Ascending aorta (tissue), 2 donors: ENCODE measurements at places on chromosomes 5 and 9. TPM values are rescaled to one million over a fixed set of nuclear protein-coding genes. Genes with fewer than 3 reads are reported as not detected.
A peak's percentile ranks its signal among the peaks of the same experiment; 100 is the strongest.

MAMDC2 gene
- total RNA-seq = 3.4 TPM

DOCK2 gene
- 33.1 TPM for total RNA-seq

CSNK1G3 gene
- 28.5 TPM for total RNA-seq

DDX4 gene
- total RNA-seq = not detected

IFNE gene
- total RNA-seq = not detected

MARCOL gene
- not detected for total RNA-seq

- DNase-seq = no peak
- no peak overlapping the region for H3K4me3 ChIP-seq
- no peaks in the 10 kb centered on the region for H3K4me1 ChIP-seq
These were observed 90.4 kb upstream of the SV2C start for GRCh38 chr5:75992753-75993152.

DNA sequence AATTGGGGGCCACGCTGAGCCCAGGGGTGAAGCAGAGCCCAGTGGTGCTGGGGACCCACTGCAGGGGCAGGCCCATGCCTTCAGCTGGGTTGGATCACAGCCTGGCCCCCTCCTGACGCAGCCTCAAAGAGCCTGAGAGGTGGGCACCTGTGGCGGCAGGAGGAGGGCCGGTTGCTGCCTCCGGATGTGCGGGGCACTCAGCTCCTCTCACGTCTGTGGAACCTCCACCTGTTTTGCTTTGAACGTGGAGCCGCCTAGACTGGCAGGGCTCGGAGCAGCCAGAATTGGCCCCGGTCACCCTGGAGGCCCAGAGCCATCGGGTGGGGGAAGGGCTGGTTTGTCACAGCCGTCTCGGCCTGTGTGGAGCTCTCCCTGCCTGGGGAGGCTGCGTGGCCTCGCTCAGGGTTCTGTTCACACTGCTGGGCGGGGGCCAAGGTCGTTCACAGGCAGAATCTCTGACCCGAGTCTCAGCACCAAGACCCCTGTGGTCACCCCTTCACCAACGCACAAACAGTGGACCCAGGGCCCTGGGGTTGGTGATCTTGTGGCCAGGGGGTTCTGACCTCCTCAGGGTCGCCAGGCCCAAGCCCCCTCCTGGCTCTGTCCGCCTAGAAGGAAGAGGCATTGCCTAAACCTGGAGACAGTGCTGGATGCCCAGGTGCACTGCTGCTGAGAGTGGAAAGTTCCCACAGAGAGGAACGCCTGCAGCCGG lies 9.2 kb upstream of the SLC9A3 start:
- no peak overlapping the region for H3K4me3 ChIP-seq
- peaks cover 3% of the 10 kb centered on the region for H3K27me3 ChIP-seq
- DNase-seq = no peak
- no peaks in the 10 kb centered on the region for H3K36me3 ChIP-seq

- no peak overlapping the region for H3K27ac ChIP-seq
- H3K4me1 ChIP-seq = no peaks in the 10 kb centered on the region
These were observed 333.9 kb upstream of the SEMA6A start for GRCh38 chr5:116908537-116908936.

DNA sequence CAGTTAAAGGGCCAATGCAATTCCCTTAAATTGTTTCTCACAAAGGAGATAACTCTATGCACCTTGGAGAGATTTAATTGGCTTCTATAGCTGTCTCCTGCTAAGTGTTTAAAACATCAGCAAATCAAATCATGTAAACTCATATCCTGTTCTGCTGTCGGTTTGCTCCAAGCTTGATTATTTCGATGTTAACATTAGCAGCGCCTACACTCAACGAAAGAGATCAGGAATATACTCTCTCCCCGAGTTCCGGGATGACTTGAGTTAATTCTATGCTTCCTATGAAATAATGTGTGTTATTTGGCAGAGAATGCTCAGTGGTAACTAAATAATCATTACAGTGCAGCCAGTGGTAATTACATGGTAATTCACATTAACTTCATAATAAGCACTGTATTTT lies 338.6 kb downstream of the EBF1 start:
- peaks cover 2% of the 10 kb centered on the region for H3K4me1 ChIP-seq
- no peak overlapping the region for H3K27ac ChIP-seq
- no peaks in the 10 kb centered on the region for H3K27me3 ChIP-seq
- DNase-seq = no peak
- H3K4me3 ChIP-seq = no peak overlapping the region

GRCh38 chr9:35515766-35516165 lies 25.9 kb downstream of the RUSC2 start:
- no peaks in the 10 kb centered on the region for H3K27me3 ChIP-seq
- peak overlapping the region; percentile 94 for H3K27ac ChIP-seq
- peaks cover 85% of the 10 kb centered on the region for H3K4me1 ChIP-seq
- peaks cover 3% of the 10 kb centered on the region for H3K36me3 ChIP-seq
- H3K4me3 ChIP-seq = no peak overlapping the region
- DNase-seq = no peak

DNA sequence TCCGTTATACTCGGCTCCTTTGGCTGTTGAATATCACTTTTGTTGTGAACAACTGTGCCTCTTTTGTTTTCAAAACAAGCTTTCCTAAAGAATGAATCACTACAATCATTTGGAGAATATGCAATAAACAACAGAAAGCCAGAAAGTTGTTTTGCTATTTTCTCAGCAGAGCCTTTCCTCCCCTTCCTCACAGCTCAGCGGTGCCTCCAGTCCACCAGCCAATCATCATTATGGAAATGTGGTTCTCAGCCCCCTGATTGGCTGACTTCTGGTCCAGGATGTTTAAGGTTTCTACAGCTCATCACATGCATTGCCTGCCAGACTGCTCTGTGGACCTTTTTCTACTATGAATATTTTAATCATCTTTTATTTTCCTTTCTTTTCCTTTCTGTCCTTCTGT lies 9.1 kb upstream of the ZNF608 start:
- H3K4me3 ChIP-seq = no peak overlapping the region
- H3K4me1 ChIP-seq = no peaks in the 10 kb centered on the region
- no peaks in the 10 kb centered on the region for H3K27me3 ChIP-seq
- no peak for DNase-seq

DNA sequence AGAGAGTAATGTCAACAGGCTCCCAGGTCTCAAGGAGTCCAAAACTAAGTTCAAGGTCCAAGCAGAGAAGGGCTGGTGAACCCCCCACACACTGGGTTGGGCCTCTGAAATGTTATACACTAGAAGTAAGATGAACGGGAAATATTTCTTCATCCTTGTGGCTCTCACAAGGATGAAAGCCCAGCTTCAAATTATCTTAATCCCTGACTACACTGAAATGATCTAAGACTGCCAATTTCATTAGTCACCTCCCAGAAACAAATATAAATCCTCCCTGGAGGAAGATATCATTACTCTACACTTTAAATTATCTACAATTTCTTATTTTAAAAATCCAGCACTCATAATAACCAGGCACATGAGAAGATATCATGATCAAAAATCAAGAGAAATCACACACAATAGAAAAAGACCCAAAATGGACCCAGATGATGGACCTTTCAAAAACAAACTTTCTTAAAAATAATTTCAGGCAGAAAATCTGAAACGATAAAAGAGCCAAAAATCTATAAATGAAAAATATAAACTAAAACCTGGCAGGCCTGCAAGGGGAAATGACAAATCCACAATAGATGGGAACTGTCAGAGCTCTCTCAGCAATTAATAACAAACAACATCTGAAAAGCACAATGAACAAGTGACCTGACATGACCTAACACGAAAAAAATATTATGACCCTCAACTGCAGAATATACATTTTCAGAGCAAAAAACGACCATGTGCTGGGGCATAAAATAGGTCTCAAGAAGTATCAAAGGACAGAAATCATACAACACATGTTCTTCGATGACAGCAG lies 117.4 kb downstream of the GPR21 start:
- no peak overlapping the region for H3K4me3 ChIP-seq
- no peak for DNase-seq
- no peaks in the 10 kb centered on the region for H3K4me1 ChIP-seq
- no peak overlapping the region for H3K27ac ChIP-seq

GRCh38 chr9:95732802-95733688 lies 142.4 kb upstream of the ERCC6L2 start:
- no peak overlapping the region for H3K27ac ChIP-seq
- H3K4me1 ChIP-seq = no peaks in the 10 kb centered on the region
- H3K36me3 ChIP-seq = no peaks in the 10 kb centered on the region
- H3K27me3 ChIP-seq = no peaks in the 10 kb centered on the region

GRCh38 chr9:109705515-109705914 lies 74.5 kb upstream of the PALM2AKAP2 start:
- no peak overlapping the region for H3K27ac ChIP-seq
- H3K4me3 ChIP-seq = no peak overlapping the region
- H3K36me3 ChIP-seq = no peaks in the 10 kb centered on the region
- H3K27me3 ChIP-seq = no peaks in the 10 kb centered on the region

GRCh38 chr9:69122082-69122548 lies 52.0 kb upstream of the TJP2 start:
- H3K27me3 ChIP-seq = no peaks in the 10 kb centered on the region
- H3K4me3 ChIP-seq = peak overlapping the region; percentile 82
- H3K27ac ChIP-seq = peak overlapping the region; percentile 88
- H3K4me1 ChIP-seq = peaks cover 5% of the 10 kb centered on the region
- DNase-seq = peak; percentile 79

- H3K27me3 ChIP-seq = no peaks in the 10 kb centered on the region
- no peak overlapping the region for H3K4me3 ChIP-seq
- no peaks in the 10 kb centered on the region for H3K4me1 ChIP-seq
- H3K27ac ChIP-seq = no peak overlapping the region
- no peak for DNase-seq
These were observed 61.9 kb upstream of the IGFBPL1 start for GRCh38 chr9:38486056-38486615.

DNA sequence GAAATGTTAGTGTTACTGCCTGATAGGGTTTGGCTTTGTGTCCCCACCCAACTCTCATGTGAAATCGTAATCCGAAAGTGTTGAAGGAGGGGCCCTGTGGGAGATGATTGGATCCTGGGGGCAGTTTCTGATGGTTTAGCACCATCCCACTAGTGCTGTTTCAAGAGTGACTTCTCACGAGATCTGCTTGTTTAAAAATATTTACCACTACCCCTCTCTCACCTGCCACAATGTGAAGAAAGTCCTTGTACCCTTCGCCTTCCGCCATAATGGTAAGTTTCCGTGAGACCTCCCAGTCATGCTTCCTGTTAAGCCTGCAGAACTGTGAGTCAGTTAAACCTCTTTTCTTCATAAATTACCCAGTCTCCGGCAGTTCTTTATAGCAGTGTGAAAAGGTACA lies 2.6 kb upstream of the RFX3 start:
- H3K27ac ChIP-seq = no peak overlapping the region
- no peak for DNase-seq
- no peaks in the 10 kb centered on the region for H3K4me1 ChIP-seq
- no peak overlapping the region for H3K4me3 ChIP-seq
